ENCODE measurements at places on chromosomes 1 and 21.

DNA sequence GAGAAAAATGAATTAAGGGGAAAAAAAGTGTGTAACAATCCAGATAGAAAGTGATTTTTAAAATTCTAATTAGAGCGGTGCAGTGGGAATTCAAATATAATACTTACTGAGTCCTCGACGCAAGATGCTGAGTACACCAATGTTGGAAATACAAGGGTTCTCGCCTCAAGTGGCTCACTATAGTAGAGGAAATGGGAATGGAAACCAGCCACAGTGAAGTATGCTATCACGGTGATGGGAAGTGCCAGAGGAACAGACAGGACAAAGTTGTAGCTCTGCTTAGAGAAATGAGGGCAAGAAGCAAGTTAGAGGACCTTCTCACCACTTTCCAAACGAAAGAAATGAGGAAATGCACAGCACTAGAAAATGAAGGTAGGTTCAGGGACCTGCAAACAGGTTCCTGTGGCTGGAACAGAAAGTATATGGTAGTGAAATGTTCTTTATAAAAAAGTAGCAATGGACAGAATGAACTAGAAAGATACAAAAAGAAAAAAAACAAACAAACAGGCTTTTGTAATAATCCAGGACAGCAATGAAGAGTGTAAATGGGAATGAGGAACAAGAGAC lies 13.5 kb downstream of the EGLN1 start:
- DNase-seq, result no peak

DNA sequence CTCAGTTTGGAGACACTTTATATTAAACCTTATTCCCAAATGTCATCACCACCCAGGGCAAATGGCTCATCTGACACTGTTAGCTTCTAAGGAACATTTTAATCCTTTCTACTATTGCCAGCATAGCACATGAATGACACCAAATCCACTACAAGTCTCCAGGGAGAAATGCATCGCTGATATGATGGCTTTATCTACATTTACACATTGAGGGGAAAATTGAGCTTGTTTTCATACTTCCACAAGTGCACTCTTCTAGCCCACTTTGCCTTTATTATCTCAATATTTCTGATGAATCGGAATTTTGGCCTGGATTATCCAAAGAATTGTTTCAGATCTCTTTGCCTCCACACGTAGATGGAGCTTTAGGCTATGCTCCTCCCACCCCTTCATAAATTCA lies 75.4 kb downstream of the RUNX1 start:
- DNase-seq, result no peak

DNA sequence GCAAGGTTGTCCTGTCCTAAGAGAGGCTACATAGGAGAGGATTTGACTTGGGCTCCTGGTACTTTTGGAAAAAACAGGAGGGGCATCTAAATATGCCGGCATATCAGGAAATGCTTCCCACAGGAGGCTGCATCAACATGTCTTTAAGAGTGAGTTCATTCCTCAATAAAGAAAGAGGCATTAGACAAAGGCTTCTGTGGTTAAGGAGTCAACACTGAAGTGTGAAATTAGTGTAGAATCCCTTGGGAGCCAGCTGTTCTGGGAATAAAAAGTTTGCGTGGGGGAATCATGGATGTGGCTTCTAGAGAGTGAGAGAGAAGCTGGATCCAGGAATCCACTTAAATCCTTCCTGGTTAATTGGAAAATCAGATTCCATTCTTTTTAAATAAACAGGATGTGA lies 69.5 kb downstream of the DNM3 start:
- DNase-seq, result no peak

DNA sequence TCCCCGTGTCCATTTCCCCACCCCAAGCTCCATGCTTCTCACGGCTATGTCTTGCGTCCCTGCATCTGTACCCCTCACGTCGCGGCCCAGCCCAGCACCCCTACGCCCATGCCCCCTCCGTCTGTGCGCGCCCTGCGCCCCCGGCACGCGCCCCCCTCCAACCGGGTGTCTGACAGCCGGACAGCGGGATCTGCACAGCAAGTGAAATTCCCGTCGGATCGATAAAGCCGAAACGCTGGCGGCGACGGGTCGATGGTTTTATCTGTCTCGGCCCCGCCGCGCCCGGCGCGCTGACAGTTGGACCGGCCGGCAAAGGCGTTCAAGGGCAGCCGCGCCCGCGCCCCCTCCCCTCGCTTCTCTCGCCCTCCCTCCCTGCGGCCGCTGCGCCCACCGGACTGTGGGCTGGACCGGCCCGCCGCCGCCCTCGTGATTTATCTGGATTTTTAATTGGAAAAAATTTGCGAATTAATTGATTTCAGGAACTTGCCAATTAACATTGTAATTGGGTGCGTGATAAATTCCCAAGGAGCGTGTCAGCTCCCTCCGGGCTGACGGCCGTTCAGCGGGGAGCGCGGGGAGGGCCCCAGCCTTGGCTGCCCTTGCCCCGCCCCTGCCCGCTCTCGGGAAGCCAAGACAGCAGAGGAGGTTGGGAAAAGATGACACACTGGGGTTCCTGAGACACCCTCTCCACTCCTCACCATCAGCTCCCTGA lies 57.1 kb downstream of the TMEM53 start:
- no peak for DNase-seq

GRCh38 chr1:190619724-190620123 lies 142.1 kb upstream of the BRINP3 start:
- no peak for DNase-seq

DNA sequence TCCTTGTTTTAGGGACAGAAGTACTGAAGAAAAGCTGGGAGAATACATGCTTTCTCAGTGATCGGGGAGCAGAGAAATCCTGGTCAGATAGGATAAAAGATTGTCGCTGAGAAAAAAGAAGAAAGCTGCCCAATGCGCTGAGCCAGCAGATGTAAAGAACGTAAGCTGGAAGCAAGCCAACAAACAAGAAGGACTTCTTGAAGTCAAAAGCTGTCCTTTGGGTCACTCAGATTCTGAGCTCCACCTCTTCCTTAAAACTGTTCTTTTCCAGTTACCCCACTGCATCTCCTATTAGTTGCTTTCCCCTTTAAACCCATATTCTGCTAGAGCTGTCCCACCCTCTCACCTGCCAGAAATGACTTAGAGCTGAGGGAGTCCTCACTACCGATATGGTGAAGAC lies 64.8 kb downstream of the GPR137B start:
- no peak for DNase-seq

DNA sequence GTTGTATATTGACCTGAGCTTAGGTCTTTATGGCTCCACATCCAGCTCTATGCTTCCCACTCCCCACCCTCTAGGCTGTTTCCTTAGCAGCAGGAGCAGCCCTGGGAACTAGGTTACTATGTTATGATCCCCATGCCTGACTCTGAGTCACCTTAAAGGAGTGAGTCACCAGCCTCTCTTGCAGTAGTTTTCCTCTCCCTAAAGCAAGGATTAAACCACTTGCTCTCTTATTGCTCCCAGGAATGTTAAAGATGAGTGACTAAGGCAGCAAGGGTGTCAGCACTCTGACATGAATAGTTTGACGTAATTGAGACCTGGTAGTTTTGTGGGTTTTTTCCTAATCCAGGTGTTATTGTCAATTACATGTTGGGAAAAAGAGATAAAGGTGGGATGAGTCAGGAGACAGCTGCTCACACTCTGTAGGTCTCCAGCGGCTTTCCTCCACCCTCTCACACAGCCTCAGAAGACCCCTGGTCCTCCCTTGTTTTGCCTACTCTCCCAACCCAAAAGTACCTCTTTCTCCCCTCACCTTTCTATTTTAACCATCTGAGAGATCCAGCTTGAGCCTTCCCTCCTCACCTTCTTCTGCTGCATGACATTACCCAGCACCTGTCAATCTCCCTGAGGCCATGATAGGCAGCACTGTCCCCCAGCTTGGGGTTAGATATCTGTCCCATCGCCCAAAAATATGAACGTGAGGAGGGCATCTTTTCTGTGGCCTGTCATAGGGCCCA lies 369.1 kb upstream of the VAMP3 start:
- DNase-seq, result no peak

All from stimulated activated naive CD4-positive, alpha-beta T cell (primary cell).